ENCODE measurements at places on chromosomes 6 and 20.

DNA sequence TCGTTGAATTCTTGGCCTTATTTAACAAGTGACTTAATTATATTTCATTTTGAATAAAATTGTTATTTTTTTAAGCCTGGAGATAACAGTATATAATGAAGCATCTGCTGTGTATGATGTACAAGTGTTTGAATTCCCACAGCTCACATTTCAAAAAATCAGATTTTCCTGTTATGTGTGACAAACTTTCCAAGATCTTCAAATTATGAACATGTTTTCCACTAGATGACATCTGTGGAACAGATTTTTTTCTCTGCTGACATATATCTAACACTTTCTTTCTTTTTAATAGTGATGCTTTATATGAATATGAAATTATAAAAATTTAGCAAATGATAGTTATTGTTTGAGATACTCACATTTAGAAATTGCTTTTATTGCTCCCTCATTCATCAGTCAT lies 482.8 kb downstream of the LMBRD1 start:
- DNase-seq = no peak

- DNase-seq = no peak
Measured at GRCh38 chr6:159194421-159194820, 25.2 kb downstream of the FNDC1 start.

DNA sequence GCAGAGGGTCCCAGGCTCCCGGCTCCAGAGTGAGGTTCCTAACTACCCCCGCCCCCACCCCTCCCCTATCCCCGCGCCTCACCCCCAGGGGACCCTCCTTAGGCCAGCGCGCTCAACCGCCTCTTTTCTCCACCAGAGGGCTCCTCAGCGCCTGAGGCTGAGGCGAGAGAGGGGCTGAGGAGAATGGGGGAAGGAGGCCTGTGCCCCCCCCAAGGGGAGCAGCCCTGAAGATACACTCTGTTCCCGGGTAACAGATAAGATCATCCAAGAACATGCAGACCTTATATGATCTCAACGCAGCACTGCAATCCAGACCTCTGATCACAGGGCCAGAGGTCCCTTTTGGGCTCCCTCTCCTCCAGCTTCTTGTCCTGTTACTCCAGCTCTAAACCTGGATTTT lies 43.3 kb upstream of the MRPS10 start:
- DNase-seq = no peak

DNA sequence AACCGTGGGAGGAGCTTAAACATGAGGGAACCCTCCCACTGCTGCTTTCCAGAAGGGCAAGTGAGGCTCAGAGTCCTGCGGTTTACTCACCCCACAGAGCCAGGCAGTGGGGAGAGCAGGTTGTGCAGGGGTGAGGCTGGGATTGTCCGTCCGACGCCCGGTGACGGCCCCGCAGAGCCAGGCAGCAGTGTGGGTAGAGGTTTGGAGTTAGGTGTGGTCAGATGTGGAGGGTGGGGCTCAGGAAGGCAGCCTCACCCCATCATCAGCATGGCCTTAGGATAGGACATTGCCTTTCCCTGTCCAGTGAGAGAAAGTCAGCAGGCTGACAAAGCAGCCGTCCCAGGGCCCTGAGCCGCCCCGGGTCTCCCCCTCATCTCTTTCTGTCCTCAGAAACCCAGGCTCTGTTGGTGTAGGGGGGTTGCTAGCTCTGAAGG lies 234.6 kb downstream of the DLL1 start:
- no peak for DNase-seq

GRCh38 chr6:86459978-86460377 lies 477.4 kb upstream of the HTR1E start:
- no peak for DNase-seq

DNA sequence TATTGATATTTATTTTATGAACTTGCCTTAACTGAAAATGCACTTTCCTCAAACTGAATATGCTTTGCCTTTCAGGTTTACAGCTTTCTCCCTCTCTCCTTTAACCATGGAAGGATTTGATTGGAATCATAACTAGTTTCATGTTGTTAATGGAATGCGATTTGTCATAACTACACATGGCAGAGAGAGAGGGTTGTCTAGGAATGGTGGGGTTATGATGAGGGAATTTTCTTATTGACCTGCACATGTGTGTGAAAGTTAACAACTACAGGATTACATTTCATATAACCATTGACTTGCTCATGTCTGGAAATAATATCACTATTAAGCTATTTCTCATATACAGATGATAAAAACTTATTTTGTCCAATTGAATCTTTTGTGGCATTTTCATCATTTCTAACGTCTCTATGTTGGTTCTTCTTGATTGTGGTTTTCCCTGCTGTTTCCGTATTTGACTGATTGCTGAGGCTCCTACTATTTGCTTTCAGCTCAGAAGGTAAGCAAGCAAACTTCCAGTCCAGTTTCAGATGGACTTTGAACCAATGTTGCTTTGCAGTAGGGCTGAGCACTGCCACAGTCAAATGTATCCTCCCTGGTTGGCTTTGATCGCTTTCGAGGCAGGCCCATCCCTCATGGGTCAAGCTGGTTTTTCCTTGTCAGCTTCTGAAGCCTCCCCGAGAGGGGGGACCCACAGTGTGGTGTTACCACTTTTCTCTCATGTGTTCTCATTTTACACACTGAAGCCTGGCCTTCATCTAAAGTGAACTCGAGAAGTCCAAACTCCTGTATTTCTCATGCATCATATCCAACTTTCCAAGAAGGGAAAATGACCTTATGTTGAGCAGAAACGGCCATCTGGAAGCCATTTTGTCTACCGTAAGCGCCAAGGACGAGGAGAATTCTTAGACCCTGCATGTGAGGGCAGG lies 7.6 kb upstream of the CCN2 start:
- DNase-seq = no peak

- DNase-seq = no peak
Measured at GRCh38 chr6:19803331-19804204, 33.6 kb upstream of the ID4 start.

Measured in HCT116 (cell line).